ENCODE measurements at places on chromosomes 13 and 19.

GRCh38 chr13:68023838-68024581 lies 793.9 kb upstream of the PCDH9 start:
- DNase-seq, result no peak

GRCh38 chr19:11242864-11243797 lies 3.7 kb downstream of the ANGPTL8 start:
- DNase-seq, result peak; percentile 76

- no peak for DNase-seq
Measured at GRCh38 chr13:37747071-37747612, 122.4 kb downstream of the TRPC4 start.

GRCh38 chr13:34161931-34162543 lies 344.1 kb downstream of the RFC3 start:
- DNase-seq, result no peak

DNA sequence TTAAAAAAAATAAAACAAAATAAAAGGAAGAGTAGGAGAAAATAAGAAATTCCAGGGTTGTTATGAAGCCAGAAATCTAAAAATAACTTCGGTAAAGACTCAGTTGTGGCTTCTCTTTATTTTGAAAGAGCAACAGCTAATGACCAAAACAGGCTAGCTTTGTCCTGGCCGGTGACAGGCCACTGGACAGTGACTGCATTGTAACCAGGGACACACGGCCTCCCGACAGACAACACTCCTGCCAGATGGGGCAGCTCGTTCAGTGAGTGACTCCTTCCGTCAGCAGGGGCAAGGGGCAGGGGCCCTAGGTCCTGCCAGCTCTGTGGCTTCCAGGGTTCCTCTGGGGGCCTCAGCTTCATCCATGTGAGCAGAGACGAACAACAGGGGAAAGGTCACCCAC lies 173.4 kb downstream of the KATNAL1 start:
- no peak for DNase-seq

GRCh38 chr13:79932556-79932955 lies 408.4 kb downstream of the SPRY2 start:
- DNase-seq, result no peak

- no peak for DNase-seq
Measured at GRCh38 chr13:46127358-46128023, 22.7 kb upstream of the CPB2 start.

- DNase-seq, result no peak
Measured at GRCh38 chr19:570937-571565, 1.3 kb upstream of the BSG start.

GRCh38 chr19:58556622-58557220 lies 1.7 kb downstream of the UBE2M start:
- DNase-seq, result no peak

DNA sequence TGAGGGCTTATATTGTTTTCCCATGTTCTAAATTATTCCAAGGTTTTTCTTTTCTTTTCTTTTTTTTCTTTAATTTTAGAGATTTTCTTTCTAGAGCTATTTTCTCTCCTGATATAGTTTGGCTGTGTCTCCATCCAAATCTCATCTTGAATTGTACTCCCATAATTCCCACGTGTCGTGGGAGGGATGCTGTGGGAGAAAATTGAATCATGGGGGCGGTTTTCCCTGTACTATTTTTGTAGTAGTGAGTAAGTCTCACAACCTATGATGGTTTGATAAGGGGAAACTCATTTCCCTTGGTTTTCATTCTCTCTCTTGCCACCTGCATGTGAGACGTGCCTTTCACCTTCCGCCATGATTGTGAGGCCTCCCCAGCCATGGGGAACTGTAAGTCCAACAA lies 1906.4 kb upstream of the PRR20A start:
- DNase-seq, result no peak

- DNase-seq, result no peak
Measured at GRCh38 chr19:40805258-40805868, 6.4 kb downstream of the EGLN2 start.

DNA sequence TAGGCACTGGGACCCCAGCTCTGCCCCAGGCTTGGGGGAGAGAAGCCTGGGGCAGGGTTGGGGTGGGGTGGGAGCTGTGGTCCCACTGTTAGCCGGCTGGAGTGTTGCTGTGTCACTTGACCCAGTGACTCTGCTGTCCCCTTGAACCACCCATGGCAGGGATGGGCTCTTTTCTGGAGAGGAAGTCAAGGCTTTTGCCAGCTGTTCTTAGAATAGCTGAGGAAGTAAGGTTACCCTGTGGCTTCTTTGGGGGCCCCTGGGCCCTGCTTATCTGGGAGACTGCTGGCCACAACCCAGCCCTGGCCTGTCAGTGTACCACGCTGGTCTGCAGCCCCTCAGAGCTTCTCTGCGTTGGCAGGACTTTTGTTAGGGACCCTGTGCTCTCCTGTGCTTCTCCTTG lies 9.1 kb downstream of the PNPLA6 start:
- DNase-seq, result no peak

- no peak for DNase-seq
Measured at GRCh38 chr13:112747256-112747655, 57.4 kb downstream of the ATP11A start.

- no peak for DNase-seq
Measured at GRCh38 chr13:97117388-97117910, 104.7 kb upstream of the MBNL2 start.

GRCh38 chr13:43206838-43207237 lies 183.5 kb downstream of the DNAJC15 start:
- DNase-seq, result no peak

DNA sequence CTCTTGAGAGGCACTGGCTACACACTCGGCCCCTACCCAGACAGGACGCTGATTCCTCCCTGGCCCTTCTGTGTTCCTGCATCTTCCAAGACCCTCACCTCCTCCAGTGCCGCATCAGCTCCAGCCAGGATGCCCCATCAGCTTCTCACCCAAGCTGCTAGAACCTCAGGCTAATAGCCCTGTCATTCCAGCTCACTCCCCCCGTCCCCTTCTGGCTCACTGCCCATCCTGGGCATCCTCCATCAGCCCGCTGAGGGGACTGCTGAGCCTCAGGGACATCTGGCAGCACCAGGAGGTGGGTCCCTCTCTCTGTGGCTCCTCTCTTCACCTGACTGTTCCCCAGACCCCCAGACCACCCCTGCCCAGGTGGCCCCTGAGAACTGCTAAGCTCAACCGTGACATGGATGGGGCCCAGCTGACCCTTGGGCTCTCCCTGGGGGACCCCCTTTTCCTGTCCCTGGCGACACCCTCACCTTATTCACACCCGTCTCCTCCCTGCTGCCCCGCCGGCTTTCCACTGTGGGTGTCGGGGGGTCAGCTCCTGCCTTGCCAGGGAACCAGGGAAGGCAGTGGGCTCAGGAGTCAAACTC lies 4.8 kb downstream of the FFAR3 start:
- no peak for DNase-seq

DNA sequence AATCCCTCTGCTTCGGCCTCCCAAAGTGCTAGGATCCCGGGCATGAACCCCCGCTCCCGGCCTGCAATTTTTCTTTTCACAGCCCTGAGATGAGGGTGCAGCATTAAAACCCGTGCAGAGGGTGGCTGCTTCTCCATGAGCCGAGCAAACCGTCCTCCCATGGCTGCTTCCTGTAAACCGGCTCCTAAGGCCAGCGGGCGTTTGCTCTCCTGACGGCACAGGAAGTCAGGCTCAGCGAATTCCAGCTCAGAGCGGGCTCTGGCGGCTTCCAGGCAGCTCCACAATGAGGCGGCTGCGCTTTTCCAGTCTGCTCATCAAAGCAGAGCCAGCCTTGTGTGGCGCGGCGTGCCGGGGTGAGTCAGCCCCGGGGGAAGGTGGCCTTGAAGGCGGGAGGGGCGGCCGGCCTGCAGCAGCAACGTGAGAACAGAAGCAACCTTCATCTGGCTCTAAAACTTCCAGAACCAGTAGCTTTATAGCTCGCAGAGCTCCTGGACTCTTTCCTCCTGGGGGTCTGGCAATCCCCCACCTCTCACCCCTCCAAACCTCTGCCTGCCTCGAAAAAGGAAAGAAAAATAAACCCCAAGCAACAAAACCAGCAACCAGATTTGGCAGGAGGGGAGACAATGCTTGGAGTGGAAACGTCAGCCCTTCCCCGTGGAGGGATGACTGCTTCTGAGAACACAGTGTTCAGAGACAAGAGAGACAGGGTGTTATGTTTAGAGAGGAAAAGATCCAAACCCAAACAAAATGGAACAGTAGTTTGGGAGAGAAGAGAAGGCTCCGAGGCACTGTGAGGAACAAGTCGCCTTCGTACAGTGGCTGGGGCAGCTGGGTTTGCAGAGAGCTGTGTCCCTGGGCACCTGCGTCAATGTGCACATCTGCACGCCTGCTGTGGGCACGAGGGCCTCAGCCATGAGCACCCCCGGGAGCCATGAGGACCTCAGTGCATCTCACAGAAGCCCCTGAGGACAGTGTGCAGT lies 67.8 kb downstream of the GADD45B start:
- DNase-seq, result peak; percentile 54

DNA sequence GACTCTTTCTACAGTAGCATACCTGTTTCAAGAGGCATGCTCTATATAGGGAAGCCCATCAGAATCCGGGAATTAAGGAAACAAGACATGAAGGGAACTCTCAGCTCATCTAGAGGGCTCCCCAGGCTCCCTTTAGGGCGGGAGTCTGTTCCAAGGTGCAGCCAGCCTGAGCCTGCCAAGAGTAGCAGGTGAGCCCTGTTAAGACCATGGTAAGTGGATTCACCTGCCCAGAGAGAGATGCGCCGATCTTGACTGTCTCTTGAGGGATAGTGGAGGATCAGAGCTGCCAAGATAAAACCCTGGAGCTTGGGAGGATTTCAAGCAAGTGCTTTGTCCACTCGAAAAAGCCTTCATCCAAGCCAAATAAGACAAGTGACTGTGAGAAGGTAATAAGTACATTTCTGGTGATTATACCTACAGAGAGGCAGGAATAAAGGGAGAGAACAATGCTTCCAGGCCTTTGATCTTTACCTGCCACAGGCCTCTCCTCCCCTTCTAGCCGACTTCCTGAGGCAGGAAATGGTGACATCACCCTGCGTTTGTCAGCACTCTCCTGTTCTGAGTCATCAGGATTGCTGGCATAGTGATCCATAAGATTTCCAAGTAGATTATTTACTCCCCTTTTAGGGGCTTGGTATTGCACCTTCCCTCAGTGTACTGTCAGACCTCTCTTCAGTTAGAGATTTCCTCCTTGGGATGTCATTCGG lies 31.5 kb downstream of the KLF5 start:
- DNase-seq, result no peak

DNA sequence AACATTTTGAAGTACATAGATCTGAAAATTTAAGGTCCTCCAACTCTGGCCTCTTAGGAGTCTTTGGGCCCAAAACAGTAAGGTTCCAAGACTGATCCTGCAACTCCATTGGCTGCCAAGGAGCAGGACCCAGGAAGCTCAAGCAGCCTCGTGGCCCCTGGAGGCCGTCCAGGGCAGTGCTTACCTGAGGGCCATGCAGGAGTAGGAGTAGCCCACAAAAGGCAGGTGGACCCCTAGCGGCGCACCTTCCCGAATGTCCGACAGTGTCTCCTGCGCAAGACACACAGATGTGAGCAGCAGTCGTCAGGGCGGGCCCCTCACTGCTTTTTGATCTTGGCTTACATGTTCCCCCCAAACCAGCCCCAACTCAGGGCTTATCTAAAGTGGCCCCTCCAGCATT lies 5.7 kb upstream of the SIX5 start:
- DNase-seq, result no peak

DNA sequence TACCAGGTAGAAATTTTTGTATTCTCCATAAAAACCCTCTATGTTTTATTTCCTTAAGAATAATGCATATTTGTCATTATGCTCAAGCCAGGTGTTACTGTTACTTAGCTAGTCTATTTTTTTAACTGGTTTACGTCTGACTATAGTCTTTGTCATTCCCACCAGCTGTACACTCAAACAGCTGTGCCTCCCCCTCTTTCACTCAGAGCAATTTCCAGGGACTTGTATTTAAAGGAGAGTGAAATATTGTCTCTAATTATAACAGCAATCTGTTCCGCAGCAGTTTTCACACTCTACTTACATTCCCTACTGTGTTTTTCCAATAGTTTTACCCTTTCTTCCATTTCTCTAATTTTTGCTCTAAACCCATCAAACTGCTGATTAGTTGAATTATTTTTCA lies 813.6 kb upstream of the MIR17HG start:
- DNase-seq, result no peak

All from activated T-helper 9 cell treated with anti-CD3 and anti-CD28 coated beads, Interleukin-2, amount 50 U/mL, for 16 hours (primary cell).